Kidney (tissue), 22 donors: ENCODE measurements at places on chromosomes 1 and 21. TPM values are rescaled to one million over a fixed set of nuclear protein-coding genes. Genes with fewer than 3 reads are reported as not detected.

DNA sequence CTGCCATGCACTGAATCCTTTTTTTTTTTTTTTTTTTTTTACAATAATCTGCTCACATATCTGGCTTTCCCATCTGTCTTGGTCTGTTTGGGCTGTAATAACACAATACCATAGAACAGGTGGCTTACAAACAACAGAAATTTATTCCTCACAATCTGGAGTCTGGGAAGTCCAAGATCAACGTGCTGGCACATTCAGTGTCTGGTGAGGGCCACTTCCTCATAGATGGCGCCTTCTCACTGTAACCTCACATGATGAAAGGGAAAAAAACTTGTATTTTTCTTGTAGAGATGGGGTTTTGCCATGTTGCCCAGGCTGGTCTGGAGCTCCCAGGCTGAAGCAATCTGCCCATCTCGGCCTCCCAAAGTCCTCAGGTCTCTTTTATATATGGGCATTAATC, 13.0 kb upstream of the PARP1 start:
- no peak for DNase-seq

GRCh38 chr1:109432336-109432735, 6.1 kb upstream of the PSMA5 start:
- DNase-seq = no peak

DNA sequence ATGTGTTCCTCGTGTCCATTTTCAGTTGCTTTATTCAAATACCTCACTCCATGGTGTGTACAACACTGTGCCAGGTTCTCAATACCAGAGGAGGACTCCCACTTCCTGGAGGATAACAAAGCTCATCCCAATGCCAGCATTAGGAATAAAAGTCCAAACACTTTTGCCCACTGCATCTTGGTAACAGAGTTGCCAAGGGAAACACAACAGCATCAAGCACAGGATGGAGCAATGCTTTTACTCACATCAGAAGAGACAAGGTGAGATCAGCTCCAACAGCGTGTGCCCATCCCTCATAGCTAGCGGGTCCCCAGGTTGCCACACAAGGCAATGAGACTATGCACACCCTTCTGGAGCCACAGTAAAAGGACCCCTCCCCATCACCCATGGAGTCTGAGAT, 2.9 kb downstream of the KRTAP20-4 start:
- no peak for DNase-seq

- DNase-seq = no peak
Measured at GRCh38 chr1:91997607-91998195, 32.1 kb upstream of the EPHX4 start.

GRCh38 chr1:39979654-39980053, 24.7 kb downstream of the MFSD2A start:
- DNase-seq = no peak

- no peak for DNase-seq
Measured at GRCh38 chr1:109272831-109273547, 10.0 kb downstream of the PSRC1 start.

DNA sequence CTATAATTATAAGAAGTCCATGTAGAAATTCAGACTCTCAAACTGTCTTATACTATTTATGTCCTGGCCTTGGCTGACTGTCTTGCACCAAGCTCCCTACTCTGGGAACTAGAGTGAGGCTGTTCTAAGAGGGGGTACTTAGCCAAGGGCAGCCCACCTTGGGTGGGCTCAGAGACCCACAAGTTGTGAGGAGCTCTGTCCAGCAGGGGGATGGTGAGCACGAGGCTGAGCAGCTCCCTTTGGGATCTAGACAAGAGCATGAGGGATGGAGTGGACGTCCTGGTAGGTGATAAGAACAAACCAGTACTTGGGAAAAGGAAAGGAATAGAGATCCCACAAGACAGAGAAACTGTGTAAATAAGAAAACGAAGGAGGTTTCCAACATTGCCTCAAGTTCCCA, 127.1 kb upstream of the SLC44A3 start:
- no peak for DNase-seq

DNA sequence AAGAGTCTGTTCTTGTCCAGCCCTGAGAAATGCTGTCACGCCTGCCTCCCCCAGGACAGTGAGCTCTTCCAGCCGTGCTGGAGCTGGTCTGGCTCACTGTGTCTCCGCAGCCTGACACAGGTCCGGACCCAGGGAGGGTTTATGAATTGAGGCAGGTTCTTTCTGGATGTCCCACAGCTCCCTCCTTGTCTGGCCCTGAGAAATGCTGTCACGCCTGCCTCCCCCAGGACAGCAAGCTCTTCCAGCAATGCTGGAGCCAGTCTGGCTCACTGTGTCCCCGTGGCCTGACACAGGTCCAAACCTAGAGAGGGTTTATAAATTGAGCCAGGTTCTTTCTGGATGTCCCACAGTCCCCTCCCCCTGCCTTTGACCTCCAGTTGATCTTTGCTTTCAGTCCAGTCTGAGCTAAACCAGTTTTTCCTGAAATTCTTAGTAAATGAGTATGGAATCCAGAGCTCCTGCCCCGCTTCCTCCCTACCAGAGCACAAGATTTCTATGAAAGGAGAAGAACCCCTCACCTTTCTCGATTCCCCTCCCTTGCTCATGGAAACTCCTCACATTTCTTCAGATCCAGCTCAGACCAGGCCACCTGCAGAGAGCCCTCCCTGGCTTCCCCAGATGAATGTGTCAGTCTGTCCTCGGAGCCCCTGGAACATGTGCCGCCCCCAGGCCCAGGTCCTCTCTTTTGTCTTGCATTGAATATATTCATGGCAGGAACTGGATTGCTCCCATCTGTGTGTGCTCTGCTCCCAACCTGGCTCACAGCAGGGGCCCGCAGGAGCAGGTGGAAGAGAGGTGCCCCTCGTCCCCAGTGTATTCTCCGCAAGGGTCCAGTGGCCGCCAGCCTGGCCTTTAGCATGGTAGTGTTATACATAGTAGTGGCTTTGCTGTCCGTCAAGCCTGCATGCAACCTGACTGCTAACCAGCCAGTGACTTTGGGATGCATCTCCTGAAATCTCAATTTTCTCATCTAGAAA, 116.3 kb downstream of the EPHB2 start:
- peak; percentile 91 for DNase-seq

DNA sequence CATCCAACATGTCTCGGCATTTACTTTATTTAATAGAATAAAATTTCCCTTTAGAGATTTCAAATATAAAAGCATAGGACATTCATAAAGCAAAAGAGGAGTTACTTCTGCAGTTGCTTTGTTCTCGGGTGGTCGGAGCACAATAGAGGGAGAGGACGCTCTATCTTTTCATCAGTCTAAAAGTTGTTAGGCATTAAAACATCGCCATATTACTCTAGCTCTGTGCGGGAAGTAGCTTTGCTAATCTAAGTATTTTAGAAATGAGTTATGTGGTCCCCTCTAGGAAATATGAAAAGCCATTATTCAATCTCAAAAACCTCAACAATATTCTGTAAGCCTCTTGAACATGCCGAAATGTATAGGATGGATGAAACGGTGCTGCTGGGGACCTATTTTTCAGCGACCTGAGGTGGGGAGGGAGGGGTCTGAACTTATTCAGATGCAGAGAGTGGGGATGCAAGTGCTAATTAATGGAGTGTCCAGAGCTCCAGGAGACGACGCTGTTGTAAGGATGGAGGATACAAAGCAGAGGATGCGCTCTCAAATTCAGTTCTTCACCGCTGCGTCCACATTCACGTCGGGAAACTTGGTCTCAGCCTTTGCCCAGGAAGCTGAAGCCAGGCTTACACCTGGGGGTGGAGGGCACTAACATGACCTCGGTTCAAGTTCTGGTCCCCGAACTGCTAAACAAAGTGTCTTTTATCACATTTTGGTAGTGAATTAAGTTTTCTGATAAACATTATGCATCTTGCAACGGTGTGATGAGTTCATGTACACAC, 6.3 kb downstream of the CDKN2C start:
- DNase-seq = no peak

DNA sequence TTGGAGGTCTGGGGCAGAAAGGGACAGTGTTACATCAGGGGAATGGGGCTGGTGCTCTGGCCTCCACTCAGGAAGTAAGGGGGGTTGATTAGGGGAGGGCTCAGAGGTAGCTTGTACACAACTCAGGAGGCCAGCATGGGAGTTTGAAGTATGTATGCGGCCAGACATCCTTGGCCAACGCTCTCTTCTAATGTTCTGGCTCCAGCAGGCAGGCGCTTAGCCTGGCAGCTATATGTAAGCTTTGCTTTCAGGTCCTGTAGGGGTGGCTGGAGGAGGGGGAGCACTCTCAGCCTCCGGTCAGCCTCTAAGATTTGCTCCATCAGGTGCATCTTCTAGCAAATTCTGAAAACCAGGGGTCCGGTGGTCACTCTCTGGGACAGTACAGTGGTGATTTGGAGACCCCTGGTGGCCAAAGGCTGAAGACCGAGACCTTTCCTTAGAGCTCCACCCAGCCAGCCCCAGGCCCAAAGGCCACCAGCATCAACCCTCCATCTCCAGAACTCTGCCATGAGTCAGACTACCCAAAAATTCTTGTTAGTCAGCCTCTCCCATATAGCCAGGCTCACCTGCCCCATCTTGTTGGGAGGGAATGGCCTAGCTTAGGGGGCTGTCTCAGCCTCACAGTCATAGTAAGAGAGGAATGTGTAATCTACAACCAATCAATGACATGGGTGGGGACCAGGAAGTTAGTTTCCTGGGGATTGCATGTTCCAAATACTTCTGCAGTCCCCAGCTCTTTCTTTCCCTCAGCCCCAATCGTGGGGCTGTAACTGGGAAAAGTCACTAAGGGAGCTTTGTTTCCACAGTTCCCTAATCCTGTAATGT, 9.7 kb upstream of the COL8A2 start:
- DNase-seq = peak; percentile 88

GRCh38 chr1:14921057-14921456, 232.5 kb upstream of the TMEM51 start:
- DNase-seq = no peak

- no peak for DNase-seq
Measured at GRCh38 chr1:163427279-163427678, 105.5 kb downstream of the NUF2 start.

DNA sequence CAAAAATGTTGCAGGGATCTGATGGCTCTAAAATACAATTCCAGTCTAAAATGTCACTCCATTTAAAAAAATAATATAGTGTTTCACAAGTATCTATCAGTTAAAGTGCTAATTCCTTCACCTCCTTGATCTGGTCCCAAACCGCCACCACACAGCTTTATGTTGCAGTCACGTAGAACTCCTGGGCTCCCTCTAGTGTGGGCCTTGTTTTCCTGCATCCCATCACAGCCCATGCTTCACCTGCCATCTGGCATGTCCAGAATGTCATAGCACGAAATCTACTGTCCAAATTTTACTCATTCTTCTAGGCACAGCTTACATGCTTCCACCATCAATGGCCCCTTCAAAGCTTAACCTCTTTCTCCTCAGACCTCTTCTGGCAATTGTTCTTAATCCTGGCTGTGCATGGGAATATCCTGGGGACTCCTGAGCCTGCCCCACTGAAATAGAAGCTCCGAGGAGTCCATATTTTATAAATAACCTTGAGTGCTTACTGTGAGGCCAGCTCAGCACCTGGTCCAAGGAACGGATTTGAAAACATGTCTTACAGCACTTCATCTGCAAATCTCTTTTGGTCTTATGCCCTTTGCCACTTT, 15.5 kb downstream of the FYB2 start:
- DNase-seq = no peak

- no peak for DNase-seq
Measured at GRCh38 chr1:116433275-116434257, 60.5 kb downstream of the ATP1A1 start.

DNA sequence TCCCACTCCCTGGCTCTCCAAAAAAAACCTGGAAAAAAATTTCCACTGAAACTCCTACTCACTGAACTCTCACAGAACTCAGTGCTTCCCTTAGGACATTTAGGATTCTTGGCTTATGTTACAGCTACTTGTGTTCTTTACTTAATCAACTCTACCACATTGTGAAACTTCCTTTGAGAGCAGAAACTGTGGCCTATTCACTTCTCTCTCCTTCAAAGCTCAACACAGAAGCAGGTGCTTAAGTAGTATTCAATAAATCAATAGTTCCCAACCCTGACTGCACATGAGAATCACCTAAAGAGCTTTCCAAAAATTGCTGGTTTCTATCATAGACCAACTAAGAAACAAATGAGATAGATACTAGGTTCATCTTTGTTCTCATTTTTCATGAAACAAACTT, 67.9 kb upstream of the DMRTA2 start:
- DNase-seq = no peak

DNA sequence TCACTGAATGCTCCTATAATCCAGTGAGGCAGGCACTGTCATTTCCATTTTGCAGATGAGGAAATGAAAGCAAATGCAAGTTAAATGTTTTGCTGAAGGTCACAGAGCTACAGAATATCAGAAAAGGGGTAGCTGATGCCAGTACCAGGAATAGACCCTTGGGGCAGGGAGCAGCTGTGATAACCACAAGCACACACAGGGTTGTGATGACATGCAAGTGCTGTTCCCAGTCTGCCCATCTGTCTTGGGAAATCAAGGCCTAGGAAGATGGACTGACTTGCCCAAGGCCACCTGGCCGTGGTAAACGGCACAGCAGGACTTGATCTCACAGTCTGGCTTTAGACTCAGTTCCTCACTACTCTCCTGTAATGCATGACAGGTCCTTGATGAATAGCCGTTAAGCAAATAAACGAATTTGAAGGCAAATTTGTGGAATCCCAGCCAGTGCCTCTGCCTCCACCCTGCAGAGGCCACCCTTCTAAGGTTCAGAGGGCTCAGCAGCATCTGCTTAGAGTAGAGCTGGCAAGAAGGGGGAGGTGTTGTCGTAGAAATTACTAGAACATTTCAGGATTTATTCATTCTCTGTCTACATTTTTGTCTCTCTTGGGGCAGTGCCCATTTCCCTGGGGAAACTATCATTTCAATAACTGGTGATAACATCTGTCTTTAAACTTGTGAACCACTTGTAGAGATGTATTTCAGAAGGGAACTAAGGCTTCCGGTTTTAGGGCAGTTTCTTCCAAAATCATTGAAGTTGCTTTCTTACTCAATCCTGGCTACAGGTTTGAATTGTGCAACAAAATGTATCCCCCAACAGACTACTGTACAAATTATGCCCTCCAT, 53.2 kb upstream of the MRPS6 start:
- DNase-seq = no peak

AIRE gene
- total RNA-seq = 0.25 TPM

PTP4A2 gene
- total RNA-seq = 236 TPM

PRSS38 gene
- total RNA-seq = not detected

NTNG1 gene
- total RNA-seq = 2.8 TPM

FAM167B gene
- total RNA-seq = 19.6 TPM

REN gene
- total RNA-seq = 32.4 TPM

AMPD1 gene
- total RNA-seq = 1.5 TPM

CLDN17 gene
- total RNA-seq = not detected

ITGB2 gene
- 111 TPM for total RNA-seq

KCNK2 gene
- total RNA-seq = 1.4 TPM

CATSPERE gene
- total RNA-seq = 2.5 TPM

SPRR2E gene
- not detected for total RNA-seq

DENND2D gene
- total RNA-seq = 81.0 TPM

CLDN8 gene
- total RNA-seq = 7.1 TPM

H6PD gene
- 64.3 TPM for total RNA-seq

CASQ1 gene
- 0.57 TPM for total RNA-seq

FCRL2 gene
- 2.5 TPM for total RNA-seq
